Fibroblast of upper back skin (primary cell): ENCODE measurements at places on chromosomes 2 and 18.

DNA sequence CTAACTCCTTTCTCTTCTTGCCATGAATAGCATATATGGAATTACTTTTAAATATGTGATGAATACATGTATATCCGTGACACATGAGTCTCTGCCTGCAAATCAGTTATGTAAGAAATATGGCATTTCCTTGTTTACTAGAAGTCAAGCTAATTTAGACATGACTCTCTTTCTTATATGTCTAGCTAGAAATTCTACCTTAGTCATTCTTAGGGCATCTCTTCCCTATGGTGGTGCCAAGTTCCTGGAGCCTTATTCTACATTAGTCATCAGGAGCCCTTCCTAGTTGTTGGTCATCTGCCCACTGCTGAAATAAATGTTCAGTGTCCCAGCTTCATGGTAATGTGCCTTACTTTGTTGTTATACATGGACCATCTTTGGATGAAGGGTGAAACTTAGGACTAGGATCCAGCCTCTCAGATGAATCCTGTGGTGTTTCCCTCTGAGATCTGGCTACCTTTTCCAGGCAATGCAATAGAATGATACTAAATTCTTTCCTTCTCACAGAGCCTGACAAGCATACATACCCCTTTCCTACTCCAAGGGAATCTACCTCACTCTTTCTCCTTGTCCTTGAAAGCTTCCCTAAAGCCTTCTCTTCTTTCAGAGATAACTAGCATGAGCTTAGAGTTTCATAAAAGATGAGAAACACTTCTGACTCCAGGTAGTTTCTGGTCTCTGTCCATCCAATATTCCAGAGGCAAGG, 415.3 kb upstream of the VWC2L start:
- DNase-seq, result peak; percentile 91

DNA sequence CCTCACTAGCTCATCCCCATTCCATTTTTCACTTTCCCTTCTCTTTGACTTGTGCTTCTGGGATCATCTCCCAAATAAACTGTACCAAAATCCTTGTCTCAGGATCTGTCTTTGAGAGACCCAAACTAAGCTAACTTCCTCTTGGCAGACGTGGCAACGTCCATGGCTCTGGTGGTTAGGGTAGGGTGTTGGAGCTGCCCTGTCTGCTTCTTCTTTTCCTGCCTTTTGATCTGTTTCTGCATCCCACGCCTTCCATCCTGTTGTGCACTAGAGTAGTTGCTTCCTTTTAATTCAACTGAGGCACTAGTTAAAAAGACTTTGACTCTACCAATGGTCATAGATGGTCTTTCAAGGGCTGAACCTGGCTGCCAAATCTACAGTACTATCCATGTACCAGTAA, 5.5 kb upstream of the MAP4K4 start:
- no peak for DNase-seq

DNA sequence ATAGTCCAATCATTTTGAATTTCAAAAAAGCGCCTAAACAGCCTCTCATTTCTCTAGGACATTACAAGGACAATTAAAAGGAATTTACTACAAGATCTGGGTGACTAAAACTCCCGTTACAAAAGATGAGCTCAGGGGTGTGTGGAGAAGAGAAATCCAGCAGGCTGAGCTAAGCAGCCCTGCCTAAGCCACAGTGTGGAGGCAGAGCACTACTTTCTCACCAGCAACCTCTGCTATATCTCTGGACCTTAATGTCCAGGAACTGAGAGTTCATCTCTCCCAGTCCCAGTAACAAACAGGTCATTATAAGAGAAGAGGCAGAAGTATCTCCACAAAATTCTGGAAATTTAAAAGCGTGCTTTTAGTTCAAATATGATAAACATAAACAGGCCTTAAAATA, 18.9 kb upstream of the ANKRD62 start:
- DNase-seq, result peak; percentile 17

DNA sequence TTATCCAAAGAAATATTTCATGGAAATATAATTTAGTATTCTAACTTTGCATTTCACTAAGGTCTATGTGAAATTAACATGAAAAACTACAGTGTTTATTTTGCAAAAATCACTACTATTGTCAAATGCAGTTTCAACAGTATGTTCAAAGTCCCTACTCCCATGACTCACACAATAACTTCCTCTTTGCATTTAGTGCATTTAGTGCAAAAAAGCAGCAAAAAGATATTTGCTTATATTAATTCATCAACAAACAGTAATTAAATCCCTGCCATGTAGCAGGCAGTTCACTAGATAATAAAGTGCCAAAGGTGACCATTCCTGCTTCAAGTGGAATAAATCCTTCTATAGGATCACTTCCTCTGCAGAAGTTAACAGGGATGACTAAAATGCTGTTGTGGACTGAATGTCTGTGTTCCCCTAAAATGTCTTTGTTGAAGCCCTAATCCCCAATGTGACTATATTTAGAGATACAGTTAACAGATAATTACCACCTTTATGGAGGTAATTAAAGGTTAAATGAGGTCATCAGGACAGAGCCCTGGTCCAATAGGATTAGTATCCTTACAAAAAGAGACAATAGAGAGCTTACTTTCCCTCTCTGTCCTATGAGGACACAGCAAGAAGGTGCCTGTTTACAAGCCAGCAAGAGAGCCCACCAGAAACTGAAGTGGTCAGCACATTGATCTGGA, 61.7 kb downstream of the STK39 start:
- no peak for DNase-seq

- DNase-seq, result no peak
Observed at GRCh38 chr18:6031002-6031401, 135.7 kb upstream of the TMEM200C start.

DNA sequence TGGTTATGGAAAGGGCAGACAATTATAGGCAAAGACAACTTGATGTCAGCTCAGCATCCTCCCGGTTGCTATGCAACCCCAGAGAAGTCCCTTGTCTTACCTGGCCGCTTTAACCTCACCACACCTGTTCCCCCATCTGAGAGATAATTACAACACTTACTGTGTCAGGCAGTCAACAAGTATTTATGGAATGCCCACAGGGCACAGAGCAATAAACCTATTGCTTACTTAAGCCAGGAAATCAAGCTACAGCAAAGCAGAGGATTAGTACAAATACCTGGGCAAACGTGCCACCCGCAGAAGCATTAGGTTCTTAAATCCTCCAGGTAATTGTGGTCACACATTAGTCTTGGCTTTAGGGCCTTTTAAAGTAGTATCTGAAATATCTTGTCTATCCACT, 320.4 kb upstream of the REV1 start:
- DNase-seq, result no peak
